ENCODE measurements at places on chromosomes 6 and 20. TPM values are rescaled to one million over a fixed set of nuclear protein-coding genes. Genes with fewer than 3 reads are reported as not detected.

DNA sequence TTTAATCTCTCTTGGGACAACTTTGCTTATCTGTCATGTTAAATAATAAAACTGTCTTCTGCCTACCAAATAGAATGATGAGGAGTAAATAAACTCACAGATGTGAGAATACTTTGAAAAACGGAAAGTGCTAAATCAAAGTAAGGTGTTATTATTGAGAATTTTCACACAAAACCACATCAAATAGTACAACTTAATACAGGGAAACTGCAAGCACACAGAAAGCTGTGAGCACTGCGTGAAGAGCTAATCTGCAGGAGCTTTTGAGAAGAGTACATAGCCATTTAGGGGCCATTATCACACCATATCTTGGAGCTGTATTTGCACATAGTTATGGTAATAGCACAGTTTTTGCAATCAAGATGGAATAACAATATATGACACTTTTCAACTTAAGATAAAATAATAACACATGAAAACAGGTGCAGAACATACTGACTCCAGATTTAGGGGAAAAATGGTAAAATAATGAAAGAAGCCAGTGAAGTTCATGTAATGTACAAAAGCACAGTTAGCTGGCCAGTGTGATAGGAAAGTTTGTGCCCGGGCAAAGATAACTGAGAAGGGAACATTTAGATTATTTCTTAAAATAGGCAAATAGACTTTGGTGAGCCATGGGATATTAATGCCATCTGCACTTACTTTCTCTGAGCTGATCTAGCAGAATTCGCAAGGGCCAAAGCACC is 398.5 kb upstream of the PLCB4 start:
- no peak overlapping the region for H3K4me3 ChIP-seq
- H3K27ac ChIP-seq = no peak overlapping the region
- DNase-seq = no peak
- H3K4me1 ChIP-seq = peaks cover 12% of the 10 kb centered on the region
- no peaks in the 10 kb centered on the region for H3K36me3 ChIP-seq

The LINC00237 gene
- not detected for total RNA-seq

The PRR18 gene
- not detected for total RNA-seq

The MAS1 gene
- not detected for total RNA-seq

- H3K36me3 ChIP-seq = no peaks in the 10 kb centered on the region
- H3K27ac ChIP-seq = no peak overlapping the region
Observed at GRCh38 chr6:9126878-9127560, 691.7 kb upstream of the SLC35B3 start.

DNA sequence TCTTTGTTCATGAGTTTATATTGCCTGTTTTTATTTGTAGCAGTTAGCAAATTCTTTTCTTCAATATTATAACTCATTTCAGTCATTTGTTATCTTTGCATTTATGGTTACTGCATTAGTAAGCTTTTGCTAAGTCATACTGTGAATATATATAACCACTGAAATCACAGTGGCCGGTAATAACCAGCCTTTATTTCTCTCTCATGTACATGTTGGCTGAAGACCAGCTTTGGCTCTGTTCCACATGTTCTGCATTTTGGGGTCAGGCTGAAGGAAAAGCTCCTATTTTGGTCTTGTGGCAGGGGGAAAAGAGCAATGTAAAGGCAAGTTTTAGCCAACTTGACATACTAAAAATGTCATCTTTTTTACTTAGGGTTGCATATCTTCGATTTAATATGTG is 276.3 kb downstream of the BCKDHB start:
- peaks cover 6% of the 10 kb centered on the region for H3K36me3 ChIP-seq
- H3K27me3 ChIP-seq = no peaks in the 10 kb centered on the region
- H3K27ac ChIP-seq = no peak overlapping the region

GRCh38 chr6:46491201-46491627 is at the start of gene RCAN2:
Gene RCAN2 (minus strand): TSS chr6:46491449.
- H3K4me3 ChIP-seq = peak within 1 kb of the TSS; percentile 64
- peaks cover 10% of the 10 kb centered on the region for H3K4me1 ChIP-seq
- peaks cover 90% of the 10 kb centered on the region for H3K27me3 ChIP-seq
